HepG2 (cell line): ENCODE measurements at places on chromosomes 16 and 17. TPM values are rescaled to one million over a fixed set of nuclear protein-coding genes. Genes with fewer than 3 reads are reported as not detected.

DNA sequence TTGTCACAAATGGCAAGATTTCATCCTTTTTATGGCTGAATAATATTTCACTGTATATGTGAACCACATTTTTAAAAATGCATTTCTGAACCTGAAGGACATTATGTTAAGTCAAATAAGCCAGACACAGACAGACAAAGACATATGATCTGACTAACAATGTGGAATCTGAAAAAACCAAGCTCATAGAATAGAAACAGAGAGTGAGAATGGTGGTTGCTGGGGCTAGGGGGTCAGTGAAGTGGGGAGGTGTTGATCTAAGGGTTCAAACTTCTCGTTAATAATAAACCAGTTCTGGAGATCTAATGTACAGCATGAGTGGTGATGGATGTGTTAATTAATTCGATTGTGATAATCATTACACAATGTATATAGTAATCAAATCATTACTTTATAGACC, 475.1 kb downstream of the WWOX start:
- no peak for DNase-seq

- no peak for DNase-seq
Measured at GRCh38 chr17:75003070-75003956, 9.2 kb upstream of the MRPL58 start.

DNA sequence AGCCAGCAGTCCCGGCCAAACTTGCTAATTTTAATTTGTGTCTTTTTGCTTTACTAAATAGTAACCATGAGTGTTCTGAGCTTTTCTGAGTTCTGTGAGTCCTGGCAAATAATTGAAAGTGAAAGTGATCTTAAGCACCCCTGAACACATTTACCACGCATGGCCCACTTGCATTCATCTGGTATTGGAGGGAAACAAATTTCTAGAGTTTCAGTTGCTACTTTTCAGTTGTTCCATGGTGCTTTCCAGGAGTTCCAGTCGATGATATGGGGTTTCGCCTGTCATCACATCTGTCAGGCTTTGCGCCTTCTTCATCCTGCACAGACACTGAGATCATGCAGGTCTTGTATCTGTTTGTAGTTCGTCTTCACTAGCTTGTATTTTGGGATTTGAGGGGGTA, 44.1 kb downstream of the CRLF3 start:
- DNase-seq: no peak

DNA sequence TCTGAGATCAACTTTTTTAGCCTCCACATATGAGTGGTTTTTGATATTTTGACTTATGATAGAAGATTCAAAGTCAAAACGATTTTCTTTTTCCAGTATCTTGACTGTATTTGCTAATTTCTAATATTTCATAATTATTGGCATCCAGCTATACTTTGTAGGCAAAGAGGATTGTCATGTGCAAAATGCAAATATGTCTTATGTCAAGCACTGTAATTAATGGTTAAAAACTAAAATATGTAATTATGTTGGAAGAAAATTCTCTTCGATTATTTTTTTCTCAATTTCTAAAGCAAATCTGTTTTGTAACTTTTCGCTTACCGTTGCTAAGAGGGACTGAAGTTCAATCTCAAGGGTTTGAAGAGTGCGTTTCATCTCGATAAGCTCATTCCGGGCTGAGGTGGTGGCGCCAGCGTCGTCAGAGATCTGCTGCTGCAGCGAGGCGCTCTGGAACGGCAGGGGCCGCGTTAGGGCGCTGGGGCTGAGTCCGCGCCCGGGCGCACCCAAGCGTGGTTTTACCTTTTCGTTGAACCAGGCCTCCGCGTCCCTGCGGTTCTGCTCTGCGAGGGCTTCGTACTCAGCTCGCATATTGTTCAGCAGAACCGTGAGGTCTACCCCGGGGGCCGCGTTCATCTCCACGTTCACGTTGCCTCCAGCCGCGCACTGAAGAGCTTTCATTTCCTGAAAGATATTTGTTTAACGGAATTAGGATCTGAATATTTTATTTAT, 3.0 kb downstream of the KRT27 start:
- peak; percentile 18 for DNase-seq

DNA sequence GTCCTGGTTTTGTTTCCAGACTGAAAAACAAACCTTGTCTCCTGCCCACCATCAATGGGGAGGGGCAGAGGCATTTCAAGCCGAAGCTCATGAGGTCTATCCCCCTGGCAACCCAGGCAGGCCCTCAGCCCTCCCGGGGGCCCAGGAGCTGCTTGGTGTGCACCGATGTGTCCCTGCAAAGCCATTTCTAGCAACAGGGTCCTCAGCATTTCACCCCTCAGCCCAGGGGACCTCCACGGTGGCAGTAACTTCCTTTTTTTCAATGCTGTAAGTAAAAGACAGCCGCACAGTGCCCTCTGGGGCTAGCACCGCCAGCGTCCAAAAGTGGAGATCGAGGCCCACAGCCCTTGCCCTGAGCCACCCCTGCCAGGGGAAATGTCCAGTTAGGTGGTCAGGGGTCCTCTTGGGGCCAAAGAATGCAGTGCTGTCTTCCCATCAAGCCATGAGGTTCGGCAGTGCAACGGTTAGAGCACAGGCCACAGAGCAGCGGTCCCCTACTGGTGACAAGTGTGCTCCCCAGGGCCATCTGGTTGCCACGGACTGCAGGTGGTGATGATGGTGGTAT, 79.9 kb downstream of the LITAF start:
- DNase-seq: no peak

DNA sequence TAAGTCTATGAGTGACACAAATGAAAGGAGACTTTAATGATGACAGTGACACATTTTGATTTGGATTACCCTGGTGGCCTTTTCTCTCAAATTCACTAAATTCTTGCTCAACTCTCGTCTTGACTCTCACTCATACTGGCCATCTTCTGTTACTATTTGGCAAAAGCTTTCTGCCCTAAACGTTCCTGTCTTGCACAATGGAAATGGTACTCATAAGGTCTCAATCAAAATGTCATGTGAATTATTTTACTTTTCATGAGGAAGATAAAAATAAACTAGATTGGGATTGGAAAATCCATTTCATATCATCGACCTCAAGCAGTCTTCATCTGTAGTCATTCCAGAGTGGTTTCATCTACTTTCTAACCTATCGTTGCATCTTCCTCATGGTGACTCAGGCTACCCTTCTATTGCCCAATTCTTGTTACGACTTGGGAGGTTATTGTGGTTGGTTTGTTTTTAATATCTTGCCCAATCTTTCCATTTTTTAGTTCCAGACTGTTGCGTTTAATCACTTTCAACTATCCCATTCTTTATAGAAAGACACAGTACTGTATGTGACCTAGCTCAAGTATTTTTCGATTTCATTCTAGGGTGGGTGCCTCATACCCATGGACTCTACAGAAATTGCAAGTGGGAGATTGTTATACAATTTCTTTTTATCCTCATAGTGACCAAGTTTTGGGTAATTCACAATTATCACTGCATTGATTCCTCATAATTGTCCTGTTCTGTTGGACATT, 317.2 kb upstream of the KCNJ16 start:
- no peak for DNase-seq

DNA sequence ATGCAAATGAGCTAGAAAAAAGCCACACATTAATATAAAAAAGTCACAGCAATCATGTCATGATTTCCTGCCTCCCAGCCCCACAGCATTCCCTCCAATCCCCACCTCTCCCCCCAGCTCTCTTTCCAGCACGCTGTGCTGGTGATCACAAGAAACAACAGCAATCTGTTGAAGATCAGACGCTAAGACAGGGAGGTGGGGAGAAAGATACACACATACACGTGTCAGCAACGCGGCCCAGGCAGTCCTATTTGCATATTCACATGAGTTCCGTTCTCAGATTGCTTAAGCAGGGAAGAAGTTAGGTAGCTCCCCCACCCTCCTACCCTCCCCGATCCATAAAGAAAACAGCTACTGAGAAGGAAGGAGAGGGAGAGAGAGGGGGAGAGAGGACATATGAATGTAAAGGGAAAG, 405.5 kb upstream of the PSMD7 start:
- DNase-seq: no peak

DNA sequence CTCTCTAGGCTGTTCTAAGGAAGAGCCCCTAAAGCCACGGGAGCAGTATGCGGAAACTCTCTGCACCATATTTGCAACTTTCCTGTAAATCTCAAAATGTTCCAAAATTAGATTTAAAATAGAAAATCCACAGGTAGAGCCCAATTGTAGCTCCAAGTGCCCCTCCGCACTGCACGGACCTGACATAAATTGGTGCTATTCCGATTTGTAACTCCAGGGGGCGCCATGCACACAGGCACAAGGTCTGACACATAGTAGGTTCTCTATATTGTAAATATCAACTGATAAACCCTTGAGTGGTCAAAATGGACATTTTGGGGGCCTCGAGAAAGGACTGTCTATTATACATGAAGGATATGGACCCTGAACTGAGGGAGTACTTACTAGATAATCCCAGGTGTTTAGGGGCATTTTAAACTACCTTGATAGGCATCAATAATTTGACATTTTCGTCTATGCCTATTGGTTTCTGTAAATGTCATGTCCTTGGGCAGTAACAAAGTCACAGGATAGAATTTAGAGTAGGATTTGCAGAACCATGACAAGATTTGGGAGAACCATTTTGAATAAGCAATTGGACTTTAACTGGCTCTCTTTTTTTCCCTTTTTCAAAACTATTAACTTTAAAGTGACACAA, 36.6 kb upstream of the TMEM132E start:
- no peak for DNase-seq

ASB16 gene
- total RNA-seq: 0.07 TPM in 1 of 2 replicates, not detected in the other

CES5A gene
- total RNA-seq: not detected in 2 replicates

FN3K gene
- 12.2 and 22.0 TPM in 2 replicates for total RNA-seq
